ENCODE measurements at places on chromosomes 2 and 18.

GRCh38 chr2:209565896-209566582 is 142.2 kb downstream of the MAP2 start:
- no peak for DNase-seq

- no peak for DNase-seq
Measured at GRCh38 chr2:176725873-176726645, 456.8 kb downstream of the MTX2 start.

DNA sequence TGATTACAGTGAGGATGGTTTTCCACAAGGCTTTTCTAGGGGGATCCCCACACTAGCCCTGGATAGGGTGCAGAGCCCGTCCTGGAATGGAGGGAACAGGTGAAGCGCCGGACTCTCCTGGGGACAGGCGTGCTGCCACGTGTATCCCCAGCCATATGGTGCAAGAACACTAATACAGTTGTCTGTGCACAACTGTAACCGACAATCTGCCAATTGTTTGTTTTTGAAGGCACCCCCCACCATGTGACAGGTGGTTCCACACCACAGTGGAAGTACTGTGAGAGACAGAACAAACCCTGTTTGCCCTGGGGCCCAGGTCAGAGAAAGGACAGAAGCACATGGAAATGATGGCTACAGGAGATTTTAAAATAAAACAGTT is 52.9 kb downstream of the MYCN start:
- peak; percentile 71 for DNase-seq

- DNase-seq: no peak
Measured at GRCh38 chr2:226829721-226830631, 5.9 kb upstream of the RHBDD1 start.

DNA sequence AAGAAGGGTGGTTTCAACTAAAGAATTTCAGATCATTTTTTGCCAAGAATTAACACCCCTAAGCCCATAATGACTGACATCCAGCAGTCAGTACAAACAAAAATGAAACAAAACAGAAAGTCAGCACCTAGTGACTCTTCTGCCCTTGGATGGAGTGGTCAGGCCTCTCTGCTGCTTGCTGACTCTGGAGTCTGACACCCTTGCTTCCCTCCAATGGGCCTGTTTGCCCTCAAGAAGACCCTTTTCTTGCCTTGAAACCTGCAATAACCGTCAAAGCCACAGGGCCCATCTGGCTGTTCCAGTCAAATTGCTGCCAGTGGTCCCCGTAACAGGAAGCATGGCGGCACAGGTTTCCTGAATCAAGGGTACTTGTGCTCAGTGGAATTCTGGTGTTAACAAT is 27.2 kb upstream of the CYTIP start:
- DNase-seq: no peak

GRCh38 chr2:47272905-47273758 is 118.0 kb upstream of the STPG4 start:
- no peak for DNase-seq

- no peak for DNase-seq
Measured at GRCh38 chr18:60838677-60839076, 466.1 kb upstream of the MC4R start.
